ENCODE measurements at places on chromosomes 6 and 20. TPM values are rescaled to one million over a fixed set of nuclear protein-coding genes. Genes with fewer than 3 reads are reported as not detected.

DNA sequence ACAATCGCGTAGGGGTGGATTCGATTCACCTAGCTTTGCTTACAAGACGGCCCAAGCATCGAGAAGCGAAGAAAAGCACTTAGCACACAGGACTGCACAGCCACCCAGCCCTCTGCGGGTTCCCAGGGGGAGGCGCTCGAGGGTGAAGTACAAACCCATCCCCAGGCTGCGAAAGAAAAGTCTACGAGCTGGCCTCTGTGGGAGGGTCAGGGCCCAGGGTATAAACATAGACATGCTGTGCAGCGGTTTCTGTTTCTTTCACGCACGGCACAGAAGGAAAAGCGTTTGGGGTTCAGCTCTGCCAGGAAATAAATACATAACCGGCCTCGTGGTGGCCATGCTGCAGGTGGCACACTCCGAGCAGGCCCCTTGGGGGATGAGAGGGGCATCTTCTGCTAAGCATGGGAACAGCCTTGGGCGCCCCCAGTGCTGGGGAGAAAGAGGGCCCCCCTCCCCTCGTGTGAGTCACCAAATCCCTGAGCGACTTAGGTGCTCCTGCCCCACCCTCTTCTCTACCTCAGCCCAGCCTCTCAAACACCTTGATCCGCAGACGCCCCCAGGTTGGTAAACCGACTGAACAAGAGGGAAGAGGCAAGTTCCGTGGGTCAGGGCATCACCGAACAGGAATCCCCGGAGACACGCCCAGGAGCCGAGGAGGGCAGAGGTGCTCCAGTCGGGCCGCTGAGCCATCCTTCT is 91.6 kb upstream of the RIPOR2 start:
- peak overlapping the region; percentile 82 for H3K27ac ChIP-seq
- DNase-seq = peak; percentile 72
- H3K36me3 ChIP-seq = peaks cover 15% of the 10 kb centered on the region
- H3K4me1 ChIP-seq = peaks cover 19% of the 10 kb centered on the region

The WFDC12 gene
- total RNA-seq = not detected

GRCh38 chr6:33154349-33154748 is 37.9 kb downstream of the COL11A2 start:
- peaks cover 24% of the 10 kb centered on the region for H3K27me3 ChIP-seq
- no peak for DNase-seq
- H3K4me3 ChIP-seq = no peak overlapping the region
- H3K4me1 ChIP-seq = no peaks in the 10 kb centered on the region

GRCh38 chr6:14046476-14047068 is 71.0 kb upstream of the CD83 start:
- H3K27ac ChIP-seq = no peak overlapping the region
- H3K4me3 ChIP-seq = no peak overlapping the region
- no peaks in the 10 kb centered on the region for H3K4me1 ChIP-seq
- H3K27me3 ChIP-seq = peaks cover 15% of the 10 kb centered on the region
- no peak for DNase-seq

- no peak overlapping the region for H3K4me3 ChIP-seq
- peaks cover 2% of the 10 kb centered on the region for H3K27me3 ChIP-seq
- no peak overlapping the region for H3K27ac ChIP-seq
- no peak for DNase-seq
- H3K36me3 ChIP-seq = no peaks in the 10 kb centered on the region
Observed at GRCh38 chr6:16106991-16107787, 21.7 kb upstream of the MYLIP start.

- H3K27me3 ChIP-seq = no peaks in the 10 kb centered on the region
- peaks cover 3% of the 10 kb centered on the region for H3K36me3 ChIP-seq
- H3K27ac ChIP-seq = peak overlapping the region; percentile 14
- H3K4me1 ChIP-seq = peaks cover 69% of the 10 kb centered on the region
- H3K4me3 ChIP-seq = no peak overlapping the region
- DNase-seq = no peak
Observed at GRCh38 chr6:139149383-139149782, 14.5 kb downstream of the HECA start.

GRCh38 chr6:86251106-86251505 is 608.4 kb upstream of the SYNCRIP start:
- H3K4me3 ChIP-seq = no peak overlapping the region
- no peaks in the 10 kb centered on the region for H3K27me3 ChIP-seq

DNA sequence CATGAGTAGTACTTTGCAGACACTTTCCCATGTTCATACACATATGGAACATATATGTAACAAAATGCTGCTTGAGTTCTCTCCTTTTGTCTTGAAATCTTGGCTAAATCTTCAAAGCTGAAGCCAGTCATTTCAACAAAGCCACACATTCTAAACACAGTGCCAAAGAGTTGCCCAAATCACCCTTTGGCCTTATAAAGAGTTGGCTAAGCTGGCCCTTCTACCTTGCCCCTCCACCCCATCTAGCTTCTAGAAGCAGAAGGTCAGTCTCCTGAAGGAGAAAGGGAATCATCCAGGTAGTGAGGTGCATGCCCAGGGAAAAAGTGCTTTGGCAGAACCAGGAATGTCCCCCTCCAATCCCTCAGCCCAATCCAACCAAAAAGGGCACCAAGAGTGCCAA is 58.3 kb downstream of the ALDH8A1 start:
- no peaks in the 10 kb centered on the region for H3K4me1 ChIP-seq
- no peak overlapping the region for H3K4me3 ChIP-seq
- no peaks in the 10 kb centered on the region for H3K36me3 ChIP-seq
- H3K27ac ChIP-seq = no peak overlapping the region
- peaks cover 4% of the 10 kb centered on the region for H3K27me3 ChIP-seq
- DNase-seq = no peak
